ENCODE measurements at places on chromosomes 4 and X.

DNA sequence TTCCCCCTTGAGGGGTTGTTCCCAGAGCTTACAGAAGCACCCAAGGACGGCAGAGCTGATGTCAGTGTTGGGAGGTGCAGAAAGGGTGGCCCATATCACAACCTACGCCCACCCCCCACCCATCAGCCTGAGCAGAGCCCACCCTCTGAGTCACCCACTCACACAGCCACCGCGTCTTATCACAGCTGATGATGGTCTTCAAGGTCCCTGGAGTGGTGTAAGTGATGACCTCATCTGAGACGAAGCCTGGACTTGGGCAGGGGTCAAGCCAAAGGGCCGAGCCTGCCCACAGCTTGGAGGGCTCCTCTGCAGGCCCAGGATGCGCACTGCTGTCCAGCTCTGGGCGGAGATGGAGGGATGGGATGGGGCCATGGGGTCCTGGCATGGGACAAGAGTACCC, 3.0 kb upstream of the HTRA3 start:
- DNase-seq = no peak

GRCh38 chr4:100170986-100171385, 19.3 kb downstream of the DDIT4L start:
- DNase-seq = no peak

DNA sequence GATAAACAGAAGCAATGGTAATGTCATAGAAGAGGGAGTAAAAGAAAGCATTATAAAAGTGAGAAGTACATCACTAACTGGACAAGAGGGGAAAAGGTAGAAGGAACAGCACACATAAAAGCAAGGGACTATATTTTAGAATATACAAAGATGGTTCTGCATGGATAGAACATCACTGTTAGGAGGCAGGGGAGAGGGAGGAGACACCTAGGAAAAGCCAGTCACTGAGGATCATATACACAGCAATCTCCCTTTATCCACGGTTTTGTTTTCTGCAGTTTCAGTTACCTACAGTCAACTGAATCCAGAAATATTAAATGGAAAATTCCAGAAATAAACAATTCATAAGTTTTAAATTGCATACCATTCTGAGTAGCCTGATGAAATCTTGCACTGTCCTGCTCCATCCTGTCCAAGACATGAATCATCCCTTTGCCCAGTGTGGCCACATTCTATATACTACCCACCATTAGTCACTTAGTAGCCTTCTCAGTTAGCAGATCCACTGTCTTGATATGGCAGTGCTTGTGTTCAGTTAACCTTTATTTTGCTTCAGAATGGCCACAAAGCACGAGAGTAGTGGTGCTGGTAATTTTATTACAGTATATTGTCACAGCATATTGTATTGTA, 74.2 kb downstream of the PPA2 start:
- DNase-seq = no peak

DNA sequence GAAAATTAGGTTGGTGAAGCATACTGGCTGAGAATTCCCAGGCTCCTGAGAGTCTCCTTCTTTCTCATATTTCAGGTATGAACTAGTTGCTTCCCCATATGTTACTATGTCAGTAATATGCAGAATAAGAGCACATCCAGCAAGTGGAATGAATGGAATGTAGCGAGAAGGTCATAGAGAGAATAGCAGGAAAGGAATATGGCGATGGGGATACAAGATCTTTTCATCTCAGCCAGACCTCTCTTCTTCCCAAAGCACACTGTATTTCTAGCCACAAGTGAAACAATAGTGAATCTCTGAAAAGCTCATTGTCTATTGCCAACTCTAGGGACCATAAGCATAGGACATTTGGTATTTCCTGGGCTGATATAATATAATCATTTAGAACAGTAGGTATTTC, 54.6 kb upstream of the MMAA start:
- no peak for DNase-seq

Data from T-helper 17 cell (primary cell).